ENCODE measurements at places on chromosomes 16 and 17.

GRCh38 chr16:2585651-2586081, 47.8 kb downstream of the PDPK1 start:
- DNase-seq: no peak

GRCh38 chr17:35898283-35899070, 18.3 kb upstream of the CCL5 start:
- DNase-seq: no peak

DNA sequence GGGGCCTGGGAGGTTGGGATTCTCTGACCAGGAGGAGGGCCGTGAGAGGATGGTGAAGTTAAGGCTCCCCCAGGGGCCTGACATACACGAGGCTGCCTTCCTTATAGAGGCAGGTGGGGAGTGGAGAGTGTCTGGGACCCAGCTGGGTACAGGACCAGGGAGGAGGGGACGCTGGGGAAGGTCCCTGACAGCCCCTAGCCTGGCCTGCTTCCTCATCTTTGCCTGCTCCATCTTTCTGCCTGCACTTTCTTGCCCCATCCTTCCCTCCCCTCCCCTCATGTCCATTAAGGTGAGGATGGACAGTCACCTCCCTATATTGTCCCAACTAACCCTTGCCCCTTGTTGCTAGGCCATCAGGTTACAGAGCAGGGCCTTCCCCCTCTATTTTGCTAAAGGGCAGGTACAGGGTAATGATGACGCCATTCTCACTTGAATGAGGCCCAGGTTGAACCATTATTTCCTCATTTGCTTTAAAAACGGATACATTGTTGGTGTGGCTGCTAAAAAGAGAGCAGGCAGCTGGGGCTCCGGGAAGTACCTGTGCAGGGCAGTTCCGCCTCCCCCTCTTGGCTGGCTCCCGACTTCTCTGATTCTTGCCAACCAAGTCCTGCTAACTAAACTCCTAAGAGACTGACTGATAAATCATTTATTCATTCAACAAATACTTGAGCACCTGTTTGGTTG, 1.3 kb downstream of the C17orf99 start:
- no peak for DNase-seq

DNA sequence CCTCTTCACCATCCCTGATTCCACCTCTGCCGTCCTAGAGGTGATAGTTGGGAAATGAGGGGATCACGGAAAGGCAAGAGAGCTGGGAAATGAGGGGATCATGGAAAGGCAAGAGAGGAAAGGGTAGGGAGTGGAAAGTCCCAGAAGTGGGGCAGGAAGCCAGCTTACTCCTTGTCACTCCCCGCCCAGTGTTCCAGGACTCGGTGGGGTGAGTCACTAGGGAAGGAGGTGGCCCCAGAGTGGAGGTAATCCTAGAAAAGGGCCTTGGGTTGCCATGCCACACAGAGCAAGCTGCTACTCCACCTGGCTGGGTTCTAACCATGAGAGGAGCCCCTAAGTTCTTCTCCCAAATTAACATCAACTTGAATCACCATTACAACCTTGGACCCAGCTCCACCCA, 14.8 kb downstream of the ALOXE3 start:
- no peak for DNase-seq

GRCh38 chr16:64425381-64425780, 696.5 kb downstream of the CDH11 start:
- DNase-seq: no peak

DNA sequence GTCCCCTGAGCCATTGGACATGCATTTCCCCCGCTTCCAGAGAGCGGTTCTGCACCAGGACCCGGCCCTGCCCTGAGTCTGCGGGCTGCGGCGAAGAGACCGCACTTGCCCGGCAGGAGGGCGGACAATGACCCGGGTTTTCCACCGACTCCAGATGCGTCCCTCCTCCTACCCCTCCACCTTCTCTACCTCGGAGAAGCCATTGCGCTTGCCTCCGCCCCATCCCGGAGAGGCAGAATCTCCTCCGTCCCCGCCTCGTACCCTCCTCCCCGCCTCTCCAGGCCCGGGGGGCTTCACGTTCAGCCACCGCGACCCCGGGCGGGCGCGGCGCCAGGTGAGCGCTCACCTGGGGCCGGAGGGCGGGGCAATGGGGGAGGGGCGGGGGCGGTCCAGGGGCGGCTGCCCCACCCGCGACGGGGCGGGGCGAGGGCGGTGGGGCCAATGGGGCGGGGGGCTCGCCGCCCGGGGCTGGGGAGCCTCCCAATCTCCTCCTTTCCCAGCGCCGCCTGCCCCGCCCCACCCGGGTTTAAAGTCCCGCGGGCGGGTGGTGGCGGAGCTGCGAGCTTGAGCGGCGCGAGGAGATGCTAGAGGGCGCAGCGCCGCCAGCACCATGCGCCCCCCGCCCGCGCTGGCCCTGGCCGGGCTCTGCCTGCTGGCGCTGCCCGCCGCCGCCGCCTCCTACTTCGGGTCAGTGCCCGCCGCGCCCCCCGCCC, at the start of gene WNT9B:
Gene WNT9B, plus strand, starts transcription at position 555 of the 713 bp plus-strand sequence. Its CDS starts 56 bp downstream, at position 611.
- DNase-seq: peak; percentile 41

DNA sequence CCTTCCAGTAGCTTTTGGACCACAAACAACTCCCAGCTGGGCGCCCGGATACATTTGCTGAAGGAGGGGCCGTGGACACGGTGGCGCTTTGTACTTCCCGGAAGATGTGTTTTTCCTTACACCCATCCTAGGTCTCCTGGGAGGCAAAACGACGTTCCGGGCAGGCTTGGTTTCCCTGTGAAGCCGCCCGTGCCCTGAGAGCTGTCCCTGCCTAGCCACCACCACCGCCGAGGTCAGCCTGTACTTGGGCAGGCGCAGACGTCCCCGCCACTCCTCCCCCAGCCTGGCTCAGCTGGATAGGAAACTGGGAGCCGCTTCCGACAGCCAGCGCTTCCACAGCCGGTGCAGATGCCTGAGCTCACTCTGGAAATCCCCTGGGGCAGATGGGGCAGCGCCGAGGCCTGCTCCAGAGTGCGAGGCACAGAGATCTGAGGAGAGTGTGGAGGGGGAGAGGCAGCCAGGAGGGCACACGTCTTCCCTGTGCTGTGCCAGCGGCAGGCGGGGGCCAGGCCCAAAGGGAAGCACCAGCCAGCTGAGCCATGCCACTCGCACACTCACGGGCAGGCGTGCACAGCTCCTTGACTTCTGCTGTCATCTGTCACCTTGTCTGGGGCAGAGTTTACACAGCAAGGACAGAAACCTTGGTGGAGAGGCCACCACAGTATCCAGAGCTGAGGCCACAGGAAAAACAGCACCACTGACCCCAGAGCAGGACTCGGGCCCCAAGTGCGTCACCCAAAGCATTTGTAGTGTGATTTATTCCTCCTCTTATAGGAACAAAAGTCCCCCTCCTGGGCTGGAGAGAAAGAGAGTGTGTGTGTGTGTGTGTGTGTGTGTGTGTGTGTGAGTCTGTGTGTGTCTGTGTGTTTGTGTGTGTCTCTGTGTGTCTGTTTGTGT, 3.0 kb downstream of the RHBDF2 start:
- DNase-seq: no peak

DNA sequence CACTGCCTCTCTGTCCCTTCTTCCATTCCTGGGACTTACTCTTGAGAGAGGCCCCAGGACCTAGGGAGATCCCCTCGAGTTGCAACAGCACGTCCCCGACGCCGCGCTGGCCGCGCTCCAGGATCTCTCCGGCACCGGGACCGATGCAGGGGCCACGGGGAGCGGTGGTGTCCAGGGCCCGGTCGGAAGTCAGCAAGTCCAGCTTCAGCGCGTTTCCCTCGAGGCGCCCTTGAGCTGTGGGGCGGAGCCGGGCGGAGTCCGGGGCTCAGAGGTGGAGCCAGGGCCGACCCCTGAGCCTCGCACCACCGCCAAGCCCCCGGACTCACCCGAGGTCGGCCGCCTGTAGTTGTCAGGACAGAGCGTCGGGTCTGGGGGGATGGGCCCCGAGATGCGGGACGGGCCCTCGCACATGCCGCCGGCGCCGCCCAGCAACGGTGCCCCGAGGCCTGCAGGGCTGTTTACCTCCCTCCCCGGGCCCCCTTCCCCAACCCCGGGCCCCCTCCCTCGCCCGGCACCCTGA, 458 bp downstream of the ENKD1 start:
- no peak for DNase-seq

- no peak for DNase-seq
Measured at GRCh38 chr17:45997624-45998023, 1.4 kb upstream of the STH start.

DNA sequence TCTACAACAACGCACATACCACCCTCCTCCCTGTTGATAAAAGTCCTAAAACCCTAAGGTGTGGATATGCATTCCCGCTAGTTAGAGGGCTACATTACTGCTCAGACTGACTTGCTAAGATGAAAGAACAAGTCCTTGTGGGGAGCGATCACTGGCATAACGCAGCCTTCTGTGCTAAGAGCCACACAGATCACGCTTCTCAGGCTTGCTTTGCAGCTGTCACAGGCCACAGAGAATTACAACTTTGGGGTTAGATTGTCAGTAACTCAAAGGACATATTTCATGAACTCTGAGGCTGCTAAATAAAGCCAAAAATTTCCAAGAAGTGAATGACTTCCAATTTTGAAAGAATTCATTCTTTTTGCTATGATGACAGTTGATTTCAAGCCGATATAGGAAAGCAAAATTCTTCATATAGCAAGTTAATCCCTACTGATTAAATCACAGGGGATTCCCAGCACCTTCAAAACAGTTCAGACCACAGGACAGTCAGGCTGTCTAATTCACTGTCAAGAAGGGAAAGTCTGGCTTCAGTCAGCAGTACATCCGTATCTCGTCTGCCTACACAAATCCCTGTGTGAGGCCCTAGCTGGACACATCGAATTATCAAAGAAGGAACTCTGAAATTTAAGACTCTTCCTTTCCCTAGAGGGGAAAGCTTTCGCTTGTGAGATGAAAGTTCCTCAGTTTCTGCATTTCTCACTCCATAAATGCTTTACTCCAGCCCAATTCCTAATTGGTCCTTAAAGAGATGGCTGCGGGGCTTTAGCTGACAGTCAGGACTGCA, 107.1 kb downstream of the VPS53 start:
- no peak for DNase-seq

DNA sequence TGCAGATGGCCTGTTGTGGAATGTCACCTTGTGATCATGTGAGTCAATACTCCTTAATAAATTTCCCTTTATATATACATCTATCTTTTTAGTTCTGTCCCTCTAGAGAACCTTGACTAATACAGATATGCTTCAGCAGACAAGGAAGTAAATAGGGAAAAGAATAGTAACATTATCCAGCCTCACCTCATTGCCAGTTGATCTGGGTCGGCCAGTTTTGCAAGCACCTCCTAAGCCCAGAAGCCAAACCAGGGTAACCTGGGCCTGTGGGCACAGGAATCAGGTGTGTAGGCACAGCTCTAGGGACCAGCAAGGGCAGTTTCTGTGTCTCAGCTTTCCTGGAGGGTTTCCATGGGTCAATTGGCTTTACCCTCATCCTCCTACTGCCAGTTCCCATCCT, 11.9 kb upstream of the CCL17 start:
- no peak for DNase-seq

DNA sequence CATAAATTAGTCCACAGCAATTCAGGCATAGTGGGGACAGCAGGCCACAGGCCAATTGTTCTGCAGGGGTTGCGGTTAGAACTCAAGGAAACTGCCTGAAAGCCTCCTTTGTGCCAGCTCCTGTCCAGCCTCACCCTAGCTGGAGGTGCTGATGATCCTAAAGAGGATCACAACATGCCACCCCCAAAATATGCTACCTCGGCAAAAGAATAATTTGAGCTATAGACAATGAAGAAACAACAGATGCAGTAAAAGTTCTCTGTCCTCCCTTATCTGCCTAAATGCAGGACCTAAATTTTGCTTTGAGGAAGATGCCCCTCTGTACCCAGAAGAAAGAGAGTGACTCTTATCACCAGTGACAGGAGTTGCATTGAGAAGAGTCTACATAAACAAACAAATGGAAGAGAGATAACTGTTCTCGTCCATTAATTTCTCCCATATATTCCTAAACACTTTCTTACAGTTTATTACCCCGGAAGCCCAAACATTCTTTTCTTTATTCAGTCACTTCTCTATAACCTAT, 14.7 kb downstream of the ALOX15 start:
- no peak for DNase-seq

DNA sequence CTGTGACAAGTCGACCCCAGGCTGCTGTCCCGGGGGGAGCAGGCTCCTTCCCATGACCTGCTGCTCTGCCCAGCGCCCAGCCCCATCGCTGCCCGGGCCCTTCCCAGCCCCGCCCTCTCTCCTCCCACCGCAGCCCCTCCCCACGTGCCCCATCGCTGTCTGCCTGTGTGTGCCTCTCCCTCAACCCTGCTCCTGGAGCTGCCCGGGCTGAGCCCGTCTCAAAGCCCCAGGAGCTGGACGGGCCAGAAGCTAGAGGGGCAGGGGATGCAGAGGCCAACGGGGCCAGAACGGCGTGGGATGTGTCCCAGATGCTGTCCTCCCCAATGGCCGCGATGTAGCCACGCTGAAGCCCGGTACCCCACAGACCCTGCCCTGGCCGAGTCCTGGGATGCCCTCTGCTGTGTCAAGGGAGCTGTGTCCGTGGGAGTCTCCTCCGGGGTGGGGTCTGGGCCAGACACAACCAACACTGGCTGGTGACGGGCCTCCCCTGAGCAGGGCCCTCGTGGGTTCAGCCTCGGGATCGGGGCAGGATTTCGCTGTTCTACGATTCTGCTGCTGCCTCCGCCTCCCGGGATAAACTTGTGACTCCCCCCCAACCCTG, 118.2 kb upstream of the ZNF750 start:
- DNase-seq: no peak

DNA sequence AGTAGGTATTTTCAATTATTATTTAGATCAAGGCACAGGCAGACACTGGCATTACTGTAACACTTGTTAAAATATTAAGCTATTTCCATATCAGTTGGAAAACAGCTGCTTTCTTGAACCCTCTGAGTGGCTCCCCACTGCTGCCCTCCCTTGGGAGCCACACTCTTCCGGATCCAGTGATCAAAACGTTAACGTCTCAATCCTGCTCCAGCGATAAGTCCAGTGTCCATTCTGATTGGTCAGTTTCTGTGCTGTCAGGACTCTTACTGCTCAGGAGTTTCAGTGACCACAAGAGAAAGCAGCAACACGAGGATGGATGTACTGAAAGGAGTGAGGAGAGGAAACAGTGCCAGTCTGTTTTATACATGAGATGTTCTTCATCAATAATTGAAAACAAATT, 13.8 kb upstream of the ZKSCAN2 start:
- no peak for DNase-seq

DNA sequence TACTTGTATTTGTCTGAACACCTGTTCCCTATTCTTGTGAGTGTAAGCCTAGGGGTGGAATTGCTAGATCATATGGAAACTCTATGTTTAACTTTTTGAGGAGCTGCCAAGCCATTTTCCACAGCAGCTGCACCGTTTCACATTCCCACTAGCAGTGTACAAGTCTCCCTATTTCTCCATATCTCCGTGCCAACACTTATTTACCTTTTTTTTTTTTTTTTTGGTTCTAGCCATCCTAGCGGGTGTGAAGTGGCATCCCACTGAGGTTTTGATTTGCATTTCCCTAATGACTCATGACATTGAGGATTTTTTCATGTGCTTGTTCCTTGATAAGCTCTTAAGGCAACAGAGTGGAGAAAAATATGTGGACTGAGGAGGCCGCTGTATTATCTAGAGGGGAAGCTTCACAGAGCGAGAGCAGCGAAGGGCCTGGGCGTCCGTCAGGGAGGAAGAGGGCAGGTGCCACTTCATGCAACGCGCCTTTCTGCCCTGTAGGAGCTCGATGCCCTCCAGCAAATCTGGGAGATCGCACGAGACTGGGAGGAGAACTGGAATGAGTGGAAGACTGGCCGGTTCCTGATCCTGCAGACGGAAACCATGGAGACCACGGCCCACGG, 50.0 kb downstream of the DNAH2 start:
- no peak for DNase-seq

All from NCI-H510A (cell line).